ENCODE measurements at places on chromosomes 3 and 15.

DNA sequence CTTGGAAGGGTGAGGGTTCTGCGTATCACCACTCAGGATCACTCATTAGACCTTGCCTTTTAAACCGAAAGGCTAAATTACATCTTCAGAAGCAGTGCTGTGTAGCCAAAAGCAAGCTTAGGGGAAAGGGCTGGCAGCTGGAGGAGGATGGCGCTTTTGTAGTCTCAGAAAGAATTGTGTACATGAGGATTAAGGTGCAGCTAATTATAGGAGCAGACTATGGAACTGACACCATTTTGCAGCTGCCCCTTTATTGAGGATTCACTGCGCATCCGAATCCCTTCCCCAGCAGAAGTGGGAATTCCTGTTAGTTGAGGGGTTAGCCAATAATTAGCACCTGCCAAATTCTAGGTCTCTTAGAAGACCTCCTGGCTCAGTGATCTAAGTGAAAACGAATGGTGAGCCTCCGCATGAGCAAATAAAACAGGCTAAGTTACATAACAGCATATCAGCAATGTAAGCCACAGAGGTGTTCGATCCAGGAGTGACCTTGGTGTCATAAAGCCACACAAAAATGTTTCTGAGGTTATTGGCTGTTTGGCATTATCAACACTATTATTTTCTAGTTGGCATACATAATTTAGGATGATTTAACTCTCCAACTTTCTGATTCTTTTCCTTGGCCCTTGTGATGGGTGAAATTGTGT, 42.6 kb upstream of the SEMA6D start:
- DNase-seq: no peak

DNA sequence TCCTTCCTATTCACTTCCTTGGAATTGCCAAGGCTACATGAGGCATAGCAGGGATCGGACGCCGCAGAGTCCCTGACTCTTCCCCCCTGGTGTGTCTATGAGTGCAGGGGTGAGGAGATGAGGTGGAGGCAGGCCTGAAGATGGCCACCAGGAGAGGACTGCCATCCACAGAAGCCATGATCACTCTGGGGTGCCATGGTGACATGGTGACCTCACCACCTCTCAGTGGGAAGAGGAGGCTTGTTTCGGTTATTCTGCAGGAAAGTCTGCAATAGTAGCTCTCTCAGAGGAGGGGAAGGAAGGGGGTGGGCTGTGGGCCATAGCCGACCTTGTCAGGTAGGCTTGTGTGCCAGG, 57.0 kb upstream of the LIMD1 start:
- DNase-seq: no peak

GRCh38 chr15:59950603-59951388, 53.3 kb upstream of the FOXB1 start:
- DNase-seq: no peak

DNA sequence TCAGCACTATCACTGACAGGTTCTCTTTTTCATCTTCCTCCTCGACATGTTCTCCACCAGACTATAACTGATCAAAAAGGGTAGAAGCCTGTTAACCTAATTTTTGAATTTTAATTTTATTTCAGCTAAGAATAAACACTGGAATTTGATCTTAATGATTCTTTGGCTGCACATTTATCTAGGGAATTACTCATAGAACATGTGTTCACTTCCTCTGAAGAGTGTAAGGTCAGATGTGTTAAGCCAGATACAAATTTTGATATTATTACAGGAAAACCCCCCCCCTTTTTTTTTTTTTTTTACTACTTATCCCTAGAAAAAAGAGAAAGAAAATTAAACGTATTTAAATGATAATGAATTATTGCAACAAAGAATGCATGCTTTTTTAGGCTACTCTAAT, 15.0 kb downstream of the DCBLD2 start:
- no peak for DNase-seq

DNA sequence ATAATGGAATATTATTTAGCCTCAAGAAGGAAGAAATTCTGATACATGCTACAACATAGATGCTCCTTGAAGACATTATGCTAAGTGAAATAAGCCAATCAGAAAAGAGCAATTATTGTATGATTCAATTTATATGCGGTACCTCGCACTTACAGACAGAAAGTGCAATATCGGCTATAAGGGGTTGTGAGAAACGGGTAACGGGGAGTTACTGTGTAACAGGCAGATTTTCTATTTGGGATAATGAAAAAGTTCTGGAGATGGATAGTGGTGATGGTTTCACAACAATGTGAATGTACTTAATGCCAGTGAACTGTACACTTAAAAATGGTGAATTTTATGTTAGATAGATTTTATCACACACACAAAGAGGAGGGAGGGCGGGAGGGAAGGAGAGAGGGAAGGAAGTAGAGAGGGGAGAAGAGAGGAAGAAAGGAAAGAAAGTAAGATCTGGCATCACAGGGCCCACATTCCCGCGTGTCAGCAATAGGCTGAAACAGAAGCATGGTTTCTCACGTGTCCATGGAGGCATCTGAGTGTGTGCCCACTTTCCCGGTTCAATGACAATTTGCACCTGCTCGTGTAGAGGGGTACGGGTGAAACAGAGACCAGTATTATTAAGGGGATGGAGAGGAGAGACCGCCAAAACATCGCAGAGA, 700 bp upstream of the BLM start:
- peak; percentile 28 for DNase-seq

DNA sequence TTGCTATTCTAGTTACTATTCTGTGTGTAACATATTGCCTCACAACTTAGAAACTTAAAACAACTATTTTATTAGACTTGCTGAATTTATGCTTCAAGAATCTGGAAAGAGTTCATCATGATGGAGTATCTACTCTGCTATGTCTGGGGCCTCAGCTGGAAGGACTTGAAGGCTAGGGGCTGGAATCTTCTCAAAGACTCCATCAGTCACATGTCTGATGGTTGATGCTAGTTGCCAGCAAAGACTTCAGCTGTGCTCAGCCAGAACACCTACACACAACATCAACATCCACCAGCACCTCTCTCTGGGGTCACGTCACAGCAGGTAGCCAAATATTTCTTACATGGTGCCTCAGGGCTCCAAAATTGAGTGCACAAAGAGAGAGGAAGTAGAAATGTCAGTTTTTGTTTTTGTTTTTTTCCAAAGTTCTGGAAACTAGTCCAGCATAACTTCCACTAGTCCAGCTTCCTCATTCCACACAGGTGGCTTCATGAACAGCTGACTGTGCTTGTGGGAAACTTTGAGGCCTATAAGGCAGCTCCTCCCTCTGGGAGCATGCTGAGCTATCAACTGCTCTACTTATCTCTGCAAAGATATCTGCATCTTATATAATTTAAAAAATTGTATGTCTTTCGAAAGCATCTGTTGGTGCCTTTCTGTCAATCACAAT, 325.4 kb upstream of the AGTR1 start:
- DNase-seq: no peak

- no peak for DNase-seq
Observed at GRCh38 chr3:55717481-55717880, 230.4 kb upstream of the WNT5A start.

- peak; percentile 35 for DNase-seq
Observed at GRCh38 chr3:121834157-121834670, 646 bp downstream of the IQCB1 start.

GRCh38 chr3:56930706-56931105, 129.0 kb upstream of the ARHGEF3 start:
- DNase-seq: peak; percentile 72

- DNase-seq: no peak
Observed at GRCh38 chr3:195245531-195245951, 25.4 kb downstream of the XXYLT1 start.

- peak; percentile 43 for DNase-seq
Observed at GRCh38 chr3:14461748-14462324, 59.4 kb downstream of the SLC6A6 start.

DNA sequence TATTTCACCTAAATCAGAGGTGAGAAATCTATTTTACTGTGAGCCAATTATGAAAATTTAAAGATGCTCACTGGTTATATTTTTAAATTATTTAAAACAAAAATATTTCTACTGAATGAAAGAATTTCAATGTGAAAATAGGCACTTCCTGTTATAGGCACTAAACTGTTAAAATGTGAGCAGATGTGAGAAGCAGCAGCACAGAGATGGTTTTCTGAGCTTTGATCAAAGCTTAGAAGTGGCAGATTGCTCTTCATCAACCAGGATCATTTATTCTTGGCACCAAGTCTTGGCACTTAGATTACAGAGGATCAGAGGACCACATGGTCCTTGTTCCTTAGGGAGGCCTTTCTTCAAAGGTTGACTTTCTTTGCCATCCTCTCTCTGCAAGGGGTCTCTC, 18.0 kb upstream of the TSC22D2 start:
- no peak for DNase-seq

DNA sequence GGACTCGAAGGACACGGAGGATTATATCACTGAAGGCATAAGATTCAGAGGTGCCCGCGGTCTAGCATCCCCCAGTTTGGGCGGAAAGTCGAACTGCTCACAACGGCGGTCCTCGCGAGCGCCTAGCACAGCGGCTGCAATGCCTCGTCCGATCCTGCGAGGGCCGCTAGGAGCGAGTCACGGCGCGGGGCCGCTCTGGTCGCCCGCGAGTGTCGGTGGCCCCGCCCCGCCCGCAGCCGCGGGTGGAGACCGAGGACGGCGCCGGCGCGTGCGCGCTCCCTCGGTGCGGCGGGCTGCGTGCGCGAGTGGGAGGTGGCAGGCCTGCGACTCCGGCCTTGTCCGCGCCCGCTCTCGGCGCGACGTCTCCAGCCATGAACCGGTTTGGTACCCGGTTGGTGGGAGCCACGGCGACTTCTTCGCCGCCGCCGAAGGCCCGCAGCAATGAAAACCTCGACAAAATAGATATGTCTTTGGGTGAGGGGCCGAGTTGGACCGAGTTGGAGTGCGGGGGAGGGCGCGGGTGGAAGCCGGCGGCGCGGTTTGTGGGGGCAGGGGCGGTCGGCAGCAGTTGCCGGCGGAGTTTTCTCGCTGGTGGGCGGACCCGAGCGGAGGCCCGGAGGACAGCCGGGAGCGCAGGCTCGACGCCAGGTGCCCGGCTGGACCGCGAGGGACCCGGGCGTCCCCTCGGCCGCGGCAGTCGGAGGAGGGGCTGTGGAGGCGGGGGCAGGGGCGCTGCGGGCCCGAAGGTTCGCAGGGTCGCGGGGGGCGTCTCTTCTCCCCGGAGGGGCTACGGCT, at the start of gene FYTTD1:
TSS of gene FYTTD1 (plus strand) at position 283 of the 795 bp plus-strand sequence. CDS start at position 372, 89 bp downstream.
- DNase-seq: peak; percentile 92

- peak; percentile 76 for DNase-seq
Observed at GRCh38 chr15:72474912-72475628, 940 bp downstream of the ARIH1 start.

- no peak for DNase-seq
Observed at GRCh38 chr3:133828576-133829309, 23.1 kb downstream of the SRPRB start.

- DNase-seq: no peak
Observed at GRCh38 chr15:35134299-35134698, 49.2 kb upstream of the NANOGP8 start.

GRCh38 chr3:108004647-108005046, 86.2 kb downstream of the CD47 start:
- no peak for DNase-seq

GRCh38 chr15:41568350-41569017, 9.5 kb downstream of the TYRO3 start:
- DNase-seq: no peak

GRCh38 chr15:74208901-74209559, 6.4 kb upstream of the STRA6 start:
- peak; percentile 91 for DNase-seq
